ENCODE measurements at places on chromosomes 1 and 21. TPM values are rescaled to one million over a fixed set of nuclear protein-coding genes. Genes with fewer than 3 reads are reported as not detected.

GRCh38 chr1:97093741-97094140 is 372.2 kb downstream of the PTBP2 start:
- H3K36me3 ChIP-seq: peaks cover 13% of the 10 kb centered on the region
- no peaks in the 10 kb centered on the region for H3K4me1 ChIP-seq
- no peak for DNase-seq
- H3K27me3 ChIP-seq: no peaks in the 10 kb centered on the region
- no peak overlapping the region for H3K4me3 ChIP-seq
- H3K27ac ChIP-seq: no peak overlapping the region

C8B gene
- not detected for total RNA-seq

GRCh38 chr21:46163380-46163779 is 8.0 kb upstream of the FTCD start:
- DNase-seq: no peak
- no peak overlapping the region for H3K4me3 ChIP-seq
- no peaks in the 10 kb centered on the region for H3K4me1 ChIP-seq
- H3K27ac ChIP-seq: no peak overlapping the region

GRCh38 chr1:175009532-175009931 is 9.8 kb downstream of the CACYBP start:
- H3K27me3 ChIP-seq: no peaks in the 10 kb centered on the region
- peaks cover 44% of the 10 kb centered on the region for H3K36me3 ChIP-seq
- DNase-seq: no peak
- H3K4me1 ChIP-seq: peaks cover 9% of the 10 kb centered on the region

LCA5L gene
- total RNA-seq: not detected

DNA sequence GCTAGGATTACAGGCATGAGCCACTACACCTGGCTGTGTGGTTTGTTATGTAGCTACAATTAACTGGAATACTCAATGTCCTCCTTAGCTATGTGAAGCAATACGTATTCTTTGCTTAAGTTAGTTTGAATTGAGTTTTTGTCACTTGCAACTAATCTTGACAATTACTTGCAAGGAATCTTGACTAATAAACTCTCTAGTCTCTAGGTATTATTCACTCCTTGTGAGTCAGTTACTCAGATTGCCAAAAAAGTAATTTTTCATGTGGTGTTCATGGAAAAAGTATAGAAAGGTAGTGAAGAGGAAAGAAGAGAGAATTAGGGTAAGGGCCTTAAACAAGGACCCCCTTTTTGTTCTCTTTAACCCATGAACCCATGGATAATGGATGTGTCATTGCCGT is 7.6 kb upstream of the SNX27 start:
- peaks cover 4% of the 10 kb centered on the region for H3K4me1 ChIP-seq
- H3K27me3 ChIP-seq: peaks cover 23% of the 10 kb centered on the region
- DNase-seq: no peak
- H3K36me3 ChIP-seq: no peaks in the 10 kb centered on the region

SPRR5 gene
- total RNA-seq: not detected

VHLL gene
- total RNA-seq: not detected

IGFN1 gene
- total RNA-seq: not detected

NSUN4 gene
- total RNA-seq: 24.0 TPM

DNA sequence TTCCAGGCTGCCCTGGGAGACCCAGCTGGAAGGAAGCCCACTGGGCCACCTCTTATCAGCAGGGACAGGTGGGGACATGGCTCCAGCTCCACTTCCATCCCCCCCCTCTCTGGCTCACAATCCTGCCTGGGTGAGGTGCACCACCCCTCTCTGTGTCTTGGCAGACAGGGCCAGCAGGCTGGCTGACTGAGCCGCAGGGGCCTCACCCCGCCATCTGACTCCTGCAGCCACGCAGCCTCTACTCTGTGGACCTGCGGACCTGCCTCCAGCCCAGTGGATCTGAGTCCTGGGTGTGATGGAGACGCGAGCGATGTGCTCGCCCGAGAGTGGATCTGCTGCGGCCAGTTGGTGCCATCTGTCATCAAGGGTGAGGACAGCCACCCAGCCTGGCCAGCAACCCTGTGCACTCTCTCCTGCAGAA is 30.1 kb downstream of the RCC2 start:
- H3K4me3 ChIP-seq: no peak overlapping the region
- no peaks in the 10 kb centered on the region for H3K27me3 ChIP-seq
- no peak overlapping the region for H3K27ac ChIP-seq
- H3K4me1 ChIP-seq: peaks cover 15% of the 10 kb centered on the region
- H3K36me3 ChIP-seq: peaks cover 27% of the 10 kb centered on the region

DNA sequence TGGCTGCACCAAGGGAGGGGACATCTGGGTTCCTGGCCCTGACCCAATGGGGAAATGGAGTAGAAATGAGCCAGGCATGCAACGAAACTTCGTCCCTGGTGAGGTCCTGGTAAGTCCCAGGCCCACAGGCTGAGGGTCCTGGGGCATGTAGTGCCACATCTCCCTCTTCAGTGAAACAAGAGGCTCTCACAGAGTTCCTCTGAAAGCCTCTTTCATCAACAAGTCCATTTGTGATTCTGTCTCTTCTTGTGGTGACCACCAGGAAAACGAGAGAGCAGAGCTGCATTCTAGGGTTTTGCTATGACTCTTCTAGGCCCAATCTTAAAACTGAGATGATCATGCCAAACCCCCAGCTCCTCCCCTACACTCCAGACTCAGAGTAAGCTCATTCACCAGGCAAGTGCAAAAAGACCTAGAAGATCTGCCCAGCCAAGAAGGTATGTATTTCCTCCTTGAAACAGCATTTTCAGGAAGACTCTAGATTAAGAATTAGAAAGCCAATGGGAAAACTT is 24.3 kb upstream of the RNF220 start:
- DNase-seq: no peak
- H3K4me1 ChIP-seq: no peaks in the 10 kb centered on the region
- H3K4me3 ChIP-seq: no peak overlapping the region
- no peaks in the 10 kb centered on the region for H3K27me3 ChIP-seq

DNA sequence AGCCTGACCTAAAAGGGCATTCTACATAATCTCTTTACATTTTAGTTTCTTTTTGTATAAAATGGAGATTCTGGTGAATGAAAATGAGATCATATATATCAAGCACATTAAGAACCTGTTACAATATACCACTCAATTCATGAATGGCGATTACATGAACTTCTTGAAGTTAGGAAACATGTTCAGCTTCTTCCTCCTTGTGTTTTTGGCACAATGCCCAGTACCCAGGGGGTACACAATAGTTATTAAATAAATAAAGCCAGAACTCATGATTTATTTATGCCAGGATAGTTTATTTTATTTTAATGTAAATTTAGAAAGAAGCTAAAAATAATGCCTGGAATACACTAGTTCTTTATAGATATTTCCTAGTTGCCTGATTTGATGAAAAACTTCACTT is 186.0 kb upstream of the PTGFR start:
- H3K4me1 ChIP-seq: no peaks in the 10 kb centered on the region
- no peaks in the 10 kb centered on the region for H3K36me3 ChIP-seq
- H3K27me3 ChIP-seq: no peaks in the 10 kb centered on the region
- no peak for DNase-seq
- no peak overlapping the region for H3K27ac ChIP-seq
- no peak overlapping the region for H3K4me3 ChIP-seq

DNA sequence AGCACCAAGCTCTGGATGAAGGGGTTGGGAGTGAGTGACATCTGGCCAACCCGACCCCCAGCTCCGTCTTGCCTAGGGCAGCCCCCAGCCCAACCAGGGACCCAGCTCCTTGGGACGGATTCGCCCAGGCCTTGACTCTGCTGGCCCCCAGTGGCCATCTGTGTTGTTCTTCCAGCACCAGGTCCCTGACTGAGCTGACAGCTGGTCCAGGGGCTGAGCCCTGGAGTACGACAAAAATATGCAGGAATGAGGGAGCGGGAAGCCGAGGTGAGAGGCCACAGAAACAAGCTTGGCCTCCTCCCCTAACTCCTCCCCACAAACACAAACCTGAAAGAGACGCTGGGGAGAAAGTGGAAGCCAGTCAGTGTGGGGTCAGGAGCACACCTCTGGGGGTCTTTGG is 55.0 kb upstream of the PAX7 start:
- H3K4me3 ChIP-seq: no peak overlapping the region
- H3K36me3 ChIP-seq: no peaks in the 10 kb centered on the region
- no peak for DNase-seq
- H3K4me1 ChIP-seq: peaks cover 2% of the 10 kb centered on the region

ZFYVE9 gene
- 2.9 TPM for total RNA-seq

DNA sequence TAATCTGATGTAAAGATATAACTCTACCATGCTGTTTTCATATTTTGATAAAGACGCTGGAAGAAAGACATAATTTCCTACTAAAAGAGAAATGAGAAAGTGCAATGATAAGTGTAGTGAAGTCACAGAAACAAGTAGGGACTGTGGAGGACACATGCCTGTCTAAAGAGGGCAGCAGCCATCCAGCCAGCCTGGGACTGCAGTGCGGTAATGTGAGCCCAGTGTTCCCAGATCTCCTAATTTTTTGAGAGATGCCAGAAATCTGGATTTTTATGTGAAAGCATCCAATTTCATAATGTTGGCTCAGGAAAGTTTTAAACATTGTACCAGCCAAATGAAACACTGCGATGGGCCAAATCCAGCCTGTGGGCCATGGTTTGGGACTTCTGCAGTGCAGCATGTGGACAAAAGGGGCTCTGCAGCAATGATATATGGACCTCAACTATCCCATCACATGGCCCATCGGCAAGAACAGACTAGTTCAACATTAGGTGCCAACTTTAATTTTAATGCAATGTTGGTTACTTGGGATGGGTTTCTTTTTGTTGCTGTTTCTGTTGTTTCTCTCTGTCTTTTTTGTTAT is 329.5 kb downstream of the LTN1 start:
- H3K36me3 ChIP-seq: no peaks in the 10 kb centered on the region
- no peak overlapping the region for H3K27ac ChIP-seq
- no peaks in the 10 kb centered on the region for H3K4me1 ChIP-seq
- DNase-seq: no peak
- H3K4me3 ChIP-seq: no peak overlapping the region

TAS1R1 gene
- total RNA-seq: not detected

WDR4 gene
- 112 TPM for total RNA-seq

DNA sequence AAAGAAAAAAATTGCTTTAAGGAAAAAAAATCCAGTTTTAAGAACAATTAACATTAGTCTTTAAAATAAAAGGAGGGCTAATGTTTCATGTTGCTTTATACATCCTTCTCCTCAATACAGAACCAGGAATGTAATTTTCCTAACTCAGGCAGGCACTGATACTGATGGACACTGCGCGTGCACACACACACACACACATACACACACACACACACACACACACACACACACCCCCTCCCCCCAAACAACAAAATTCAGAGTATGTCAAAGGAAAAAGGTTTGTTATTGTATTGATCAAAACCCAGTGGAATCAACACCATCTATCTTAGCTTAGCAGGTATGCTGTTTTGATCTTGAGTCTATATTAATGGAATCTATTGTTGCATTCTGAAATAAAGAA is 31.6 kb downstream of the PTP4A2 start:
- H3K36me3 ChIP-seq: peaks cover 54% of the 10 kb centered on the region
- DNase-seq: no peak
- H3K27ac ChIP-seq: peak overlapping the region; percentile 23
- H3K27me3 ChIP-seq: no peaks in the 10 kb centered on the region
- peaks cover 54% of the 10 kb centered on the region for H3K4me1 ChIP-seq

CRYAA gene
- total RNA-seq: not detected

SMCP gene
- total RNA-seq: not detected

DNA sequence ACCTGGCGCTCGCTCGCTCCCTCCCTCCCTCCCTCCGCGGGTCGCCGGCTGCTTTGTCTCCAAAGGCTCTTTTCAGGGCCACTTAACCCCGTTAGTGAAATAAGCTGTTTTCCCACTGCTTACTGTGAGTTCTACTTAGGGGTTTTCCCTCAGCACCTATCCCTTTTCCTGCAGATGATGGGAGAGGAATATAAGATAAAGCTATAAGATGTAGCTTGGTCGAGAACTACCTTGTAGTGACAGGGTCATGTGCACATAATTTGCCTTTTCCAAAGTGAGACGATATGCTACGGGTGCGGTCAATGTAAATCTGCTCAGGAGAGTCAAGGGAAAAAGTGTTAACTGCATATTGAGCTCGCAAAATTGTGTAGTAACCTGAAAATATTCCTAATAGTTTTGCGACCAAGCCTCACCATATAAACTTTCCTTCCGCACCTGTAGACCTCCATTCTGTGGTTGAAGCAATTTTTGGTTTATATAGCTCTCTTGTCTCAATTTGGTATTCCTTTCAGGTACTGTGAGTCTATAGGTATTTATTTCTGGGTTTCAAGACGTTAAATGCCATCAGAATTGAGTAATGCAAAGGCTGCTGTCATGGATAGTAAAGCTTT is 55.8 kb upstream of the BOLA1 start:
- peaks cover 14% of the 10 kb centered on the region for H3K36me3 ChIP-seq
- peak overlapping the region; percentile 91 for H3K4me3 ChIP-seq
- no peak for DNase-seq
- H3K27ac ChIP-seq: peak overlapping the region; percentile 78
- H3K27me3 ChIP-seq: no peaks in the 10 kb centered on the region

GRCh38 chr1:187396226-187396625 is 567.5 kb downstream of the PLA2G4A start:
- no peaks in the 10 kb centered on the region for H3K4me1 ChIP-seq
- no peak for DNase-seq
- H3K36me3 ChIP-seq: peaks cover 9% of the 10 kb centered on the region
- no peaks in the 10 kb centered on the region for H3K27me3 ChIP-seq

DNA sequence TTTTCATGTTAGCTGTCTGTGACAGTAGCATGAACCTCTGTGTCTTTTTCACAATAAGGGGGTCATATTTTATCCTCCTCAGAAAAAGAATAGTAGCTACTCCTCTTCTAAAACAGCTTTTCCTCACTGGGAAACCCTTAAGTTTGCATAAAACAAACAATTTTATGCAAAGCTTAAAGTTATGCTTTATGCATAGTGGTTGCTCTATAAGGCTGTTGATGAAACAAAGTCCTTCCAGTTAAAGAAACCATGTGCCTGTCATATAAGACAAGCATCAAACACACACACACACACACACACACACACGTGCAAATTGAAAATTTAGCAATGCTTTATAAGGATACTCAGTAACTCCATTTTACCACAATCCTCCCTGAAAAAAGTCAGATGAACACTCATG is 107.0 kb downstream of the CHD1L start:
- no peaks in the 10 kb centered on the region for H3K36me3 ChIP-seq
- H3K4me3 ChIP-seq: no peak overlapping the region
- H3K27ac ChIP-seq: no peak overlapping the region
- DNase-seq: no peak
- H3K27me3 ChIP-seq: peaks cover 38% of the 10 kb centered on the region

REN gene
- not detected for total RNA-seq

DNA sequence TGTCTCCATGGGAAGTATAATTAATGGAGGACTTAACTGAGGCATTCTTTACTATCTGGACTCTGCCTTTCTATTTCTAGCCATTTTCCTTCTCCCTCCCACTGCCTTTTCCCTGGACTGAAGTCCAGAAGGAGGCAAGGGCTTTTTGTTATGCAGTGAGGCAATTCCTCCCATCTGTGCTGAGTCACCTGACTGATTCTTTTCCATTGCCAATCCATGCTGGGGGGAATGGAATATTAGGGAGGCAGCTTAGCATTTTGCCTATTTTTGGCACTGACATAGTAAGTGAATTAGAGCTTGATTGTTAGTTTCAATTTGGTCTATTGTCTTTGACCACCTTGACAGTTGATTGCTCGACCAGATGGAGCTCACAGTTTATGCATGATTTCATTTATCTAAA is 1000.6 kb upstream of the PRMT6 start:
- no peaks in the 10 kb centered on the region for H3K4me1 ChIP-seq
- no peak overlapping the region for H3K27ac ChIP-seq
- H3K36me3 ChIP-seq: peaks cover 5% of the 10 kb centered on the region
- no peak overlapping the region for H3K4me3 ChIP-seq
- H3K27me3 ChIP-seq: no peaks in the 10 kb centered on the region
- DNase-seq: no peak

- no peak overlapping the region for H3K4me3 ChIP-seq
- no peaks in the 10 kb centered on the region for H3K4me1 ChIP-seq
- H3K36me3 ChIP-seq: no peaks in the 10 kb centered on the region
- DNase-seq: no peak
- no peak overlapping the region for H3K27ac ChIP-seq
- H3K27me3 ChIP-seq: no peaks in the 10 kb centered on the region
Measured at GRCh38 chr1:221913351-221913892, 171.5 kb upstream of the DUSP10 start.

OSBPL9 gene
- 55.7 TPM for total RNA-seq
